NK-92 treated with Interleukin-12 subunit alpha and Interleukin-12 subunit beta, amount 100 ng/mL, for 24 hours (cell line): ENCODE measurements at places on chromosomes 7 and 10.
A peak's percentile ranks its signal among the peaks of the same experiment; 100 is the strongest.

GRCh38 chr10:106555599-106555998 is 608.9 kb downstream of the SORCS1 start:
- DNase-seq: no peak

- DNase-seq: no peak
These were observed 785.2 kb downstream of the TYW1 start for GRCh38 chr7:67781841-67782240.

GRCh38 chr7:151012911-151013347 is 11.4 kb downstream of the ATG9B start:
- DNase-seq: no peak

DNA sequence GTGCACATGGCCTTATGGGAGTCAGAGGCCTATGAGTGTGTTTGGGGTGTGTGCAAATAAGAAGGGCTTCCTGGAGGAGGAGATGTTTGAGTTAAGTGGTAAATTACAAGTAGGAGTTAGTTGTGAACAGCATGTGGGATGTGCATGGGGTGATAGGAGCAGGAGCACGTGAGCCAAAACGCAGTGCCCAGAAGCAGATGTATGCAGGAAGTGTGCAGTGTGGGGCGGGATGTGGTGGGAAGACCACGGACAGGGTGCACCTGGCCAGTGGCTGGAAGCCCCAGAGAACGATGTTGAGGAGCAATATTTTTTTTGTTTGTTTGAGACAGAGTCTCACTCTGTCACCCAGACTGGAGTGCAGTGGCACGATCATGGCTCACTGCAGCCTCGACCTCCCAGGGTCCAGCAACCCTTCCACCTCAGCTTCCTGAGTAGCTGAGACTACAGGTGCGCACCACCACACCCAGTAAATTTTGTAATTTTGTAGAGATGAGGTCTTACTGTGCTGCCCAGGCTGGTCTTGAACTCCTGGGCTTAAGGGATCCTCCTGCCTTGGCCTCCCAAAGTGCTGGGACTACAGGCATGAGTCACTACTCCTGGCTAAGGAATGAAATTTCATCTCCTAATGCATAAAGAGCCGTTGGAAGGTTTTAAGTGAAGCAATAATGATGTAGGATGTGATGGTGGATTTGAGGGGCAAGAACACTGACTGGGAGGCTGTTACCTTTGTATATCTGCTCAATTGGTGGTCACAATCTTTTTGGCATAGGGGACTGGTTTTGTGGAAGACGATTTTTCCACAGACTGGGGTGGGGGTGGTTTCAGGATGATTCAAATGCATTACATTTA is 78.4 kb downstream of the LYZL2 start:
- no peak for DNase-seq

GRCh38 chr7:151289891-151290290 is 41.4 kb upstream of the SMARCD3 start:
- no peak for DNase-seq

GRCh38 chr10:101158459-101159058 is 27.5 kb downstream of the TLX1 start:
- DNase-seq: no peak

- DNase-seq: no peak
These were observed 32.2 kb downstream of the CSGALNACT2 start for GRCh38 chr10:43170491-43170890.

GRCh38 chr7:135169964-135170273 is 588 bp downstream of the CYREN start:
- no peak for DNase-seq

DNA sequence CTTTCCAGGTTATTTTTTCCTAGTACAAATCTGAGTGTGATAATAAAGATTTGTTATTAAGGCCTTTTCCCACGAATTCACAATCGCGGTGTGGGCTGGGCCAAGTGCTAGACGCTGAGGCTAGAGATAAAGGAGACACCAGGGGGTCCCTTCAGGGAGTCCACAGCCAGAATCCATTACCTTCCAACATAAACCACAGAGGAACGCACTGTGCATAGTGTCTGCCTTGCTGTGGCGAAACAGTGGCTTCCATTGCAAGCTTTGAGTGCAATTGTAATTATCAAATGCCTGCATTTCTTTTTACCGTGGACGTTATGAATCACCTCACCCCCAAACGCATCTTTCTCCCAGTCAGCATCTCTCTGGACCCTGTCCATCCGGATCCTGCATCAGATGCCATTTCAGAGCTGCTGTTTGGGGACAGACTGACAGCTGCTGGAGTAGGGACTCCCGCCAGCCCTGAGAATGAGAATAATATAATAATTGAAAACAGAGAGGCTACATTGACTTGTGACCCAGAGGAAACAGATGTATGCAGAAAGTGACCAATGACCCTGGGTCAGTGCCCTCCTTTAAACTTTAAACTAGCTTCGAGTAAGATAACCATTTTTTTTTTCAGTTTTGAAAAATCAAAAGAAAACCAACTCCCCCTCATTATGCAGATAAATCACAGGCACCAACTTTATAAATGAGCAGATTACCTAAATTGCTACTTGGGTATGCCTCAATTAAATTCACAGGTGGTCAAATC is 456.2 kb upstream of the NRP1 start:
- no peak for DNase-seq

- no peak for DNase-seq
These were observed 38.5 kb downstream of the CAMK2B start for GRCh38 chr7:44286618-44287487.

DNA sequence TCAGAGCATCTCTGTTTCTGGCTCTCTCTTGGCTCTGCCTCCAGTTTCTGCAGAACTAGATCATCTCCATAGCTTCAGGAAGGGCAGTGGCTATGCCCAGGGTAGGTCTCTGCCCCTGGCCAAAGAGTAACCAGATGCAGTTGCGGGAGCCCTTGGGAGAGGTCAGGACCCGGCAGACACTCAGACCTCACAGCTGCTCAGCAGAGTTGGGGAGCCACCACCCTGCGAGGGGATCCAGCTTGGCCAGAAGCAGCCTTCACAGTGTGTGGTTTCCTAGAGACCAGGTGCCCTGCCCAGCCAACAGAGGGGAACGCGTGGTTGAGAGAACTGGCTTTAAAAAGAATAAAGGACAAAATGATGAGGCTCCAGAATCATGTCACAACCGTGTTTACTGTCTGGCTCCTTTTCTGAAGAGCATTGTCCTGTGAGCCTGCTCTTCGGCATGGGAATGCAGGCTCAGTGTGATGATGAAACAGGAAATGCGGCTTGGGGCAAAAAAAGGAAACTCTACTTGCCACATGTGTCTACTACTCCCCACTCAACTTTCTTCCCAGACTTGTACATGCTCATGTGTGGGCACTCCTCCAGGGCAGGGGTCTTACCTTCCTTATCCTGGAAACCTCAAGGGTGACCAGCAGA is 243.1 kb downstream of the INHBA start:
- no peak for DNase-seq

DNA sequence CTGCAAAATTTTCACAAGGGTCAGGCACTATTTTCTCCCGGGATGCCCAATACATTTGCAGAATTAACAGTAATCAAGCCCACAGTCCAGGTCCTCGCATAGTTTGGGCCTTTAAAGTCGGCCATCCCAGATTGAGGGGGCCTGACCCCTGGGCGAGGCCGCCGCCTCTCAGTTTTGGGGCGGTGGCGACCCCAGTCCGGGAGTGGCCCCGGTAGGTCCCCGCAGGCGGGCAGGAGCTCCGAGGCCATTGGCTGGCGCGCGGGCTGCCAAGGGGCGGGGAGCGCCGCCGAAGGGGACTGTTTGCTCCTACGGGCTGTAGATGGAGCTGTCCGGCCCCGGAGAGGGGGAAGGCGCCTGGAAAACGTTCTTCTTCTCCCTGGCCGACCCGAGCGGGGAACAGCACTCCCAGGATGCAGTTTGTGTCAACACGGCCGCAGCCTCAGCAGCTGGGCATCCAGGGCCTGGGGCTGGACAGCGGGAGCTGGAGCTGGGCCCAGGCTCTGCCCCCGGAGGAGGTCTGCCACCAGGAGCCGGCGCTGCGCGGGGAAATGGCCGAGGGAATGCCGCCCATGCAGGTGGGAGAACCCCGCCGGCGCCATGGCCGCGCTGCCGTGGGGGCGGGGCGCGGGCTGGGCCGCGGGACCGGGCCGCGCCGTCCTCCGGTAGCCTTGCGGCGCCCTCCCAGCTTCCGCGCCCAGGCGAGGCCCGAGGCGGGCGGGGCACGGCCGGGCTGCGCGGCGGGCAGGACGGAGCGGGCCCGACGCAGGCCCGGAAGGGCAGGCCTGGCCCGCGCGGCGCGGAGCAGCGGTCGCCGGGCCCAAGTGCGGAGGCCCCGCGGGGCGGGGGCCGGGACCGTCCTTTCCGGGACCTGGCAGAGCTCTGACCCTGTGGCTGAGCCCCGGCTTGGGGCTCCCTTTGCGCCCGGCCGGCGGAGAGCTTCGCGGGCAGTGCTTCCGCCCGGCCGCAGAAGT is at the start of gene ZNF282:
TSS of gene ZNF282 (plus strand) at position 367 of the 971 bp plus-strand sequence. CDS start at position 411, 44 bp downstream.
- DNase-seq: peak; percentile 78

DNA sequence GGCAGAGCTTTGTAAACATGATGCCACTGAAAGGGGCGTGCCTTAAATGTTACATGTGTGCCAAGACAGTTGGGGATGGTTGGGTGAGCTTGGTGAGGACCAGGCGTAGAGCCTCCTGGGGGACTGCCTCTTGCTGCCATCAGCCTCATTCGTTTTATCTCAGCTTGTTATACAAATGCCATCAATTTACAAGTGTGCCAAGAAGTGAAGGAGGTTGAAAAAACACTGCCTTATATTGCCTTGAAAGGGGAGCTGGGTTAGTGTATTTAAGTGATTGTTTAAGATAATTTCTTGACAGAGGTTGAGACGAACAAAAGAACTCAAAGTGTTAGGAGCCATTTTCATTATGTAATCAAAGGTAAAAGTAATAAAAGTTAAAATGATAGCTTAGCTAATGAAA is 354.7 kb downstream of the PHTF2 start:
- DNase-seq: no peak

- no peak for DNase-seq
These were observed 56.5 kb upstream of the PCGF5 start for GRCh38 chr10:91163869-91164474.

- no peak for DNase-seq
These were observed 65.0 kb downstream of the DNAJB6 start for GRCh38 chr7:157401567-157402387.

- DNase-seq: no peak
These were observed 465.1 kb upstream of the ADARB2 start for GRCh38 chr10:2202401-2202800.
